ENCODE measurements at places on chromosomes 3 and 15.

DNA sequence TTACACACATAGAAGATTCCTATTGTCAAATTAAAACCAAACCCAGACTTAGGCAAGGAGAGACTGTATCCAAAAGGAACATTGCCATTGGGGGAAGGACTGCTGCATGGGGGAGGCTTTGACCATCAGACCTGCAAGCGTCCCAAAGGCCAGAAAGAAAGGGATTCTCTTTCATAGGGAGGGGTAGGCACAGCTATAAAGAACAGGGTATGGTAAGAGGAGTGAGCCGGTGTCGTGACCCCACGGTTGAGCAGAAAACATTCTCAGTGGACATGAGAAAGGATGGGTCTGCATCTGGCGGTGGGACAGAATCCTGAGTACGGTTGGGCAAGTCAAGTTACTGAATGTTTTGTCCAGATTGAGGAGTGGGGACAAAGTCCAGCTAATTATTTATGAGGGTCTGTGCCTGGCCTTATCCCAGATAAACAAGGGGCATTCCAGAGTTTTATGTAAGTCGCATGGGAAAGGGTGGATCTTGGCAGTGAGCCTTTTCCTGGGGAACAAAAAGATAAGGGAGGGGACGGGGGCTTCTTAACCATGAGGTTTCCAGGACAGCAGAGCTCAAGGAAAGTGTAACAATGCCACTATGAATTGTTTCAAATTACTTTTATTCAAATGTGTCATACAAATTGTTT lies 357.8 kb downstream of the OCA2 start:
- DNase-seq = no peak

DNA sequence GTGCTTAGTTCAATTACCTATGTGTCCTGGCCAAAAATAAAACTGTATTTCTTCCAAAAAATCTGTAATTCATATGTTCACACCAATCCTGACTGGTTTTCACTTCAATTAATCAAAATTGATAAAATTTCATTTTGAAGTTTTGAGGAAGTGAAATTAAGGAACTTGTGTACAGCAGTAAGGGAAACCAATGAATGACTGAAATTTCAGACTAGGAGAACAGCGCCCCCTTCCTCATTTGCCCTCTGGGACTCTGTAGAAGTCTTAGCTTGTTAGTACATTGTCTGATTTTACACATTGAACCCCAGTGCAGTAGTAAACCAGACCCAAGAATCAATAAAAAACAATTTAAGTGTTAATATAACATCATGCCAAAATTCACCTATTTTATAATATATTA lies 495.3 kb upstream of the AGTR1 start:
- no peak for DNase-seq

- DNase-seq = no peak
These were observed 43.1 kb downstream of the RBPMS2 start for GRCh38 chr15:64732156-64732860.

GRCh38 chr3:50572801-50573371 lies 3.6 kb downstream of the HEMK1 start:
- DNase-seq = no peak

DNA sequence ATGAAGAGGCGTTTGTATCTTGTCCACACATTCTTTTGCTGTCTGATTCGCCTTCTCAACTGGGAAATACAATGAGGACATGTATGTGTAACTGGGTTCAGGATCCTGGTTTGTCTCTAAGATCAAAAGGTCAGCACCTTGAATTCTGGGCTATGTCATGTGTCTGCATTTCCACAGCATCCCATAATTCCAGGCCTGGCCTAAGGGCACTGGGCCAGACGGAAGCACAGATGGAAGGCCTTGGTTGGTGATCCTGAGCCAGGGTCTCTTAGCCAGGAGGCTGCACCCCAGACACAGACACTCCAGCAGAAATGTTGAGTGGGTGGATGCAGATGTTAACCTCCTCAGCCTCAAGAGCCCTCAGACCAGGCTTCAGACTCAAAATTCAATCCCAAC lies 23.7 kb upstream of the HERC1 start:
- DNase-seq = no peak

DNA sequence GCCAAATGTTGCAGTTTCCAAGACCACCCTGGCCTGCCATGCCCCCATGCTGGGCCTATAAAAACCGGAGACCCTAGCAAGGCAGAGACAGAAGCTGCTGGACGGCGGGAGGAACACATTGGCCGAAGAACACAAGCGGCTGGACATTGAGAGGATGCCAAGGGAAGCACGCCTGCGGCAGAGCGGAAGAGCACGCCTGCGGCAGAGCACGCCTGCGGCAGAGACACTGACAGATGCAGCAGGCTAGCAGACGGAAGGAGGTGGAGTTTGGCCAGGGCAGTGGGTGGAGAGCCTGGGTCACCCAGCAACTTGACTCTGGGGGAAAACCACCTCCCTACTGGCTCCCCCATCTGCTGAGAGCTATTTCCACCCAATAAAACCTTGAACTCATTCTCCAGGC lies 322.3 kb upstream of the TBL1XR1 start:
- DNase-seq = no peak

Data from Ammon's horn (tissue), 1 donor.